ENCODE measurements at places on chromosomes 4 and X. TPM values are rescaled to one million over a fixed set of nuclear protein-coding genes. Genes with fewer than 3 reads are reported as not detected.

Gene CLCN4
- total RNA-seq, result 0.04 TPM

Gene PCDH11X
- not detected for total RNA-seq

Gene TLR7
- not detected for total RNA-seq

Gene ADH1C
- total RNA-seq, result not detected

Gene FAM9B
- total RNA-seq, result not detected

Gene SERTM2
- total RNA-seq, result not detected

Gene BEND4
- 3.2 TPM for total RNA-seq
